ENCODE measurements at places on chromosomes 4 and X.

DNA sequence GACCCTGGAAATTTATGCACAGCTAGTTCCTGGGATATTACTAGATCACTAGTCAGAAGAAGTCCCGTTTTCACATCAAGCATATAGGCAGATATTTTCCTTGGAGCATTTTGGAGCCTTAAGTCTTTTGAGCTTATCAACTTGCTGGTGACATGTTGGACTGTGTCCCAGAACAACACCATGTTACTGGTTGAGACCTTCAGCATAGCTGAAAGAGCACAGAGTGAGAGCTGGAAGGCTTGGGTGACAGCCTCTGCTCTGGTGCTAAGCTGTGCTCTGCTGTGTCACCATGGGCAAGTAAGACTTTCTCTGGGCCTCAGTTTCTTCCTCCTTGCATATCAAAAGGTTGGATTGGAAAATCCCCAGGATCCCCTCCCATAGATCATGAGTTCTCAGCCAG is 116.6 kb upstream of the FRMPD4 start:
- DNase-seq: no peak

DNA sequence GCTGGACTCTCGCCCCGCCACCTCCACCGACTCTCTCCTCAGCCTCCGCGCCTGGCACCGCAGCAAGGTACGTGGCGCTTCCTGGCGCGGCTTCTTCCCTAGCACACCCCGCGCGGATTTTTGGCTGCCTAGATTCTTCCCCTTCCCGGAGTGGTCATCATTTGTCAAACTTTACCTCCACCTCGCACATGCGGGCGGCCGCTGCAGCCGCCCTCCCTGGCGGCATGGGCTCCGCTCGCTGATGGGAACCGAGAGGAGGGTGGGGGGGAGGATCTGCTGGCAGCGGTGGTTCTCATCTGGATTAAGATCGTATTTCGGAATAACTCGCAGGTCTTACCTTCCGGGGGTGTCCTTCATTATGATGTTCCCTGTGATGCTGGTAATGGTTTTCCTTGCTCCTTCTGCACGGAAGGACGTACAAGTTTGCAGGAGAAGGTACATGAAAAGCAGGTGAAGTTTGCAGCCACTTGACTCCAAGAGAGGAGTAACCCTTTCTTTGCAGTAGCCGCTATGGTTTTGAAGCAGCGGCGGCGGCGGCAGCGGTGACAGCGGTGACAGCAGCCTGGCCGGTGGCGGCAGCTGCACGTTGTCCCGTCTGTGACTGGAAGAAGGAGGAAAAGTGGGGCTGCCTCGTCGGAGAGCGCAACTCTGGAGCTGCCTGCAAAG is 2183.9 kb upstream of the TENM3 start:
- DNase-seq: peak; percentile 2

GRCh38 chr4:60655356-60655755 is 544.8 kb upstream of the ADGRL3 start:
- DNase-seq: no peak

- no peak for DNase-seq
These were observed 74.5 kb downstream of the RFC1 start for GRCh38 chr4:39291686-39292085.

- no peak for DNase-seq
These were observed 1393.1 kb upstream of the DIAPH2 start for GRCh38 chrX:95291561-95291960.
